Cardiac ventricle fibroblast (primary cell): ENCODE measurements at places on chromosomes 6 and 20. TPM values are rescaled to one million over a fixed set of nuclear protein-coding genes. Genes with fewer than 3 reads are reported as not detected.

The GPLD1 gene
- total RNA-seq, result 0.19 and 0.44 TPM in 2 replicates

The BCAS1 gene
- 0.06 TPM in 1 of 2 replicates, not detected in the other for total RNA-seq

The ULBP1 gene
- total RNA-seq, result 0.06 and 0.10 TPM in 2 replicates

The WFDC5 gene
- not detected in 2 replicates for total RNA-seq

The MAD2L1BP gene
- 15.7 and 17.4 TPM in 2 replicates for total RNA-seq

The OR12D3 gene
- total RNA-seq, result not detected in 2 replicates

The CFAP206 gene
- 0.37 and 1.2 TPM in 2 replicates for total RNA-seq

The TREML1 gene
- total RNA-seq, result not detected in 2 replicates

The CRIP3 gene
- not detected in 2 replicates for total RNA-seq
